NCI-H510A treated with DMSO at 0.1 percent for 48 hours (cell line): ENCODE measurements at places on chromosomes 2 and 18.

- no peak for DNase-seq
Observed at GRCh38 chr18:57648414-57648813, 26.8 kb upstream of the NARS1 start.

- DNase-seq = no peak
Observed at GRCh38 chr2:99928470-99929053, 213.8 kb downstream of the AFF3 start.

GRCh38 chr2:71610671-71611070 lies 157.3 kb downstream of the DYSF start:
- DNase-seq = no peak

GRCh38 chr2:6824962-6825361 lies 40.7 kb downstream of the CMPK2 start:
- no peak for DNase-seq

GRCh38 chr2:104433657-104434056 lies 420.3 kb upstream of the POU3F3 start:
- DNase-seq = no peak

DNA sequence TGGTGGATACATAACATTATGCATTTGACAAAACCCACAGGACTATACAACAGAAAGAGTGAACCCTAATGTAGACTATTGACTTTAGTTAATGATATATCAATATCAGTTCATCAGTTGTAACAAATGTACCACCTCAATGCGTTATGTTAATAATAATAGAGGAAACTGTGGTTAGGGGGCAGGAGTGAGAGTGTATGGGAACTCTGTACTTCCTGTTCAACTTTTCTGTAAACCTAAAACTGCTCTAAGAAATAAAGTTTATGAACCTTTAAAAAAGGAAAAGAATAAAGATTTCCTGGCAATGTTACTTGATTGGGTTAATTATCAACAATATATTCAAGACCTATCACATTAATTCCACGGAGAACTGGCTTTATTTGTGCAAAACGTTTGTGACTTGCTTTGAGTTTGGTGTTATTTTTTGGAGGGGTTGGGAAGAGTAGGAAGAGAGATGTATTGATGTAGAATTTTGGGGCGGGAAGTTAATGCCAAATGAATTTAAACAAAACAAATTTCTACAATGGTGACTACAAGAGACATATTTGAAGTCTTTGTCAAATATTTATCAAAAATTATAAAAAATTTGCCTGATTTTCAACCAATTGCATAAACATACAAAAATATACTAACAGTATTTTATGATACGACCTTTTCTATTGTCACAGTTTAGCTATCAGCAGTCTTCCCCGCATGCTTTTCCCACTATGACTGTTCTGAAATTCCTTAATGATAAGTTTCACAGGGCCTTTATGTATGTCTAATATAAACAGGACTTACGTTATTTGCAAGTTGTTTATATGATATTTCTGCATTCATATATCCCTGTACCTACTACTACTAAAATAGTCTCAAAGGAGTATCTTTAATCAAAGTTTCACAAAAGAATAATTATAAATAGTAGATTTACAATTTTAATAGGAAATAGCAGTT lies 2.1 kb upstream of the RTN4 start:
- no peak for DNase-seq

GRCh38 chr2:226797289-226797988 lies 2.2 kb downstream of the IRS1 start:
- DNase-seq = no peak

- no peak for DNase-seq
Observed at GRCh38 chr2:52035391-52035790, 1003.5 kb upstream of the NRXN1 start.

GRCh38 chr2:32864334-32865111 lies 82.2 kb upstream of the LTBP1 start:
- DNase-seq = no peak

- no peak for DNase-seq
Observed at GRCh38 chr2:29207352-29208148, 92.3 kb downstream of the CLIP4 start.

- peak; percentile 29 for DNase-seq
Observed at GRCh38 chr2:43225093-43225787, 1.2 kb downstream of the ZFP36L2 start.

DNA sequence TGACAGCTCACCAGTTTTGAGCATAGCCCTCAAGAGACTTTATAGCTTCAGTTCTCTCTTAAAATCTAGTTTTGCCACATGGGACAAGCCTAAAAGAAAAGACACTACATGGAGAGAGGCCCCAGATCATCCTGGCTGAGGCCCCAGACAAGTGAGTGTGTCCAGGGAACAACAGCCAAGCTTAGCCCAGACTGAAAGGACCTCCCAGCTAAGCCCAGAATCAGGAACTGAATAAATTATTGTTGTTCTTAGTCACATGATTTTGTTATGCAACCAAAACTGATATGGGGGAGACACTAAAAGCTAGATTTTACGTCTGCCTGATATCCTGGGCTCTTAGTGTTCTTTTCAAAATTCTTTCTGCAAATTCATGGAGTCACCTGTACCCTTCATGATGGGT lies 29.3 kb upstream of the LBH start:
- DNase-seq = no peak

- DNase-seq = no peak
Observed at GRCh38 chr2:181408861-181409260, 48.3 kb upstream of the ITGA4 start.

GRCh38 chr2:219944866-219945265 lies 317.4 kb downstream of the SLC4A3 start:
- DNase-seq = no peak

- no peak for DNase-seq
Observed at GRCh38 chr2:25505622-25506021, 163.9 kb upstream of the DNMT3A start.

GRCh38 chr2:439556-440402 lies 151.9 kb upstream of the ALKAL2 start:
- DNase-seq = no peak

GRCh38 chr2:55459279-55459678 lies 39.6 kb upstream of the CCDC88A start:
- DNase-seq = no peak

- no peak for DNase-seq
Observed at GRCh38 chr18:41617647-41618046, 337.4 kb upstream of the PIK3C3 start.

GRCh38 chr2:54708584-54709335 lies 14.7 kb upstream of the EML6 start:
- DNase-seq = peak; percentile 81

- peak; percentile 79 for DNase-seq
Observed at GRCh38 chr18:46343931-46344372, 239.8 kb downstream of the HAUS1 start.

- DNase-seq = no peak
Observed at GRCh38 chr2:9165625-9166024, 41.0 kb upstream of the ASAP2 start.

DNA sequence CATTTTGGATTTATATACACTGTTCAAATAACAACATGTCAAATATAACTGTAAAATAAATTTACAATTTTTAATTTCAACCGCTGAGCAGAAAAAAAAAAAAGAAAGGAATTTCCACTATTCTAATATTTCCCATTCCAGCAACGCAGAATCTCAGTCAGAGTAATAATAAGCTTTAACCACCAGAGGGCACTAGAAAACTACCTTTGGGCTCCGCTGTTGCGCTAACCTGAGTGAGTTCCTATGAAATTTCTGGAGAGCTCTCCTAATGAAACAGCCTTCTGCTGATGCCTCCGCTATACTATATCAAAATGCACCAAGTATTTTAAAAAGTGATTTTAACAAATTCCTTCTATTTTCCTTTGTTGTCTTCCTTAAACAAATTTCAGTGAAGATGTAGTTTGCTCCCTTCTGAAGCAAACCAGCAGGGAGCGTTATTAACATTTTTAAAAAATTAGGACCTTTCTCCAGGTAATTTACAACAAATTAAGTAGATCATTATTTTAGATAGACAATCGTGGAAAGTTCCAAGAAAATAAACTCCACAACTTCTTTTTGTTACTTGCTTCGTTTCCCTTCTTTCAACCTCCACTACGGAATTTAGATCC lies 23.0 kb downstream of the ERMN start:
- DNase-seq = peak; percentile 37

DNA sequence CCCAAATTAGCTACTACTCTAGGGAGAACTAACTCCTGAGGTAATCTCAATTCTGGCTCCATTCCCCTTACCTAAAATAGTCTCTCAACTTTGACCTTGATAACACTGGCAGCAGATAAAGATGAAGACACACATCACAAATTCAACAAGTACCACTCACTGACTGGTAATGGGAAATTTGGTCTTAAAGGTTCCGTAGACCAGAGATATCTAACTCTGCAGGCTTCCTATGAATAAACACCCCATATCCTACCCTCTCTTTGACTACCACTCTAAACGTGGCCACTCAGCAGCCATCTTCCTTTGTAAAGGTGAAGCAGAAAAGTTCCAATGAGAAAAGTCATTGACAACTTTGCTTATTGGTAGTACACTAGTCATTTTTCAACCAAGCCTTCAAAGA lies 38.6 kb upstream of the GALNT5 start:
- DNase-seq = no peak

DNA sequence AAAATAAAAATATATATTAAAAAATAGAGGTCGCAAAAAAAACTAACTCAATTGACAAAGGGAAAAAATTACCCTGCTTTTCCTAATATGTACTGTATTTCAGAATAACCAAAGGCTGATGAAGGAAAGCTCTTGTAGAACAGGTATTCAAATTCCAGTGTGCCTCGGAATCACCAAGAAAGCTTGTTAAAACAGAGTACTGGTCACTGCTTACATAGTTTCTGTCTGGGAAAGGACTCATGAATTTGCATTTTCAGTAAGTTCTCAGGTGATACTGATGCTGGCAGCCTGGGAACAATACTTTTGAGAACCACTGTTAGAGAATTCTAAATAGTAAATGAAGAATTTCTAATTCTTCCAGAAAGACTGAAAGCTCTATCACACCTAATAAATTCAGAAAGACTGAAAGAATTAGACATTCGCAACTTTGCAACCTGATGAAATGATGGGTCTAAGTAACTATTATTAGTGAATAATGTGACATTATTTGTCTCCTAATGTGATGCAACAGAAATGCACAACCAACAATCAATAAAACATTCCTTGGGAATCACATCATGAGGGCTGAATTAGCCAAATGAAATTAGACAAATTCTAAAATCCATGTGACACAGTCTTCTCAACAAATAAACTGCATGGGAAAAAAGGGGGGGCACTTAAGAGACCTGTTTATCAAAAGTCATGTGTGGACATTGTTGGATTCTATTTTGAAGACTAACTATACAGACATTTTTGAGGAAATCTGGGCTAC lies 21.9 kb downstream of the RPRD1A start:
- no peak for DNase-seq

- no peak for DNase-seq
Observed at GRCh38 chr2:67825476-67825875, 237.3 kb downstream of the C1D start.

DNA sequence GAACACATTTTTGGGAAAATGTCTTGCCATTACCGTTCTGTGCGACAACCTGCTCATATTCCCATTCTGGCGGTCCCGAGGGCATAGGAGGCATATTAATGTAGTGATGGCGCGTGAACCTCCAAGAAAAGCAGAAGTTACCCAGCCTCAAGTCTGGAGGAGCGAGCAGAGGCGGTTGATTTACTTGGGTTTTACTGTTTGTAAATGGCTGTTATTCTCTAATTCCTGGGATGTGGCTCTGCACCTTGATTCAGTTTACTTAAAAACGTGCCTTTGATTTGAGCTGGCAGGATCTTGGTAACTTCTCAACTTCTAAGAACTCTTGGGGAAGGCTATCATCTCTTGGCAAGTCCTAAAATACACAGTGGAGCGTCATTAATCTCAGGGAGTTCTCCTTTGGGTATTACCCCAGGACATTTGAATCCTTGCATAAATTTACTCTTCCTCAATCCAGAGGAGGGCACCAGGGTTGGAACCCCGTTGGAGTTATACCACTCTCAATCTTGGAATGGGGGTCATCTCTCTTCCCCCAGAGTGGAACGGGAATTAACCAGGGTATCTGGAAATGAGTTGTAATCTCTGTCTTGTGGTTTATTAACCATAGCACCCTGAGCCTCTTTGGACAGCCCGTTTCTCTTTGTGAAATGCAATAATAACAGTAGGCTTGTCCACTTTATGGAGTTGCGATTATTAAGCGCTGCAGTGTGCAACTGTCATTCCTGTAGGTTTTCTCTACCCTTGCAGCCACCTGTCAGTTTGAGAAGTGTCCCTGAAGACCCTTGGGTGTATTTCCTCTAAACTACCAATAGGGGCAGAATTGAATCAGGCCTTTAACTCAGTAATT lies 2.1 kb downstream of the HK2 start:
- DNase-seq = peak; percentile 74

- DNase-seq = peak; percentile 86
Observed at GRCh38 chr2:31333527-31334183, 80.9 kb downstream of the XDH start.

- no peak for DNase-seq
Observed at GRCh38 chr2:236631281-236631855, 61.7 kb downstream of the ACKR3 start.

GRCh38 chr2:181776336-181776735 lies 96.0 kb upstream of the NEUROD1 start:
- DNase-seq = no peak
